Left forelimb (tissue), 1 donor: ENCODE measurements at places on chromosomes 12 and 14.

- no peak for DNase-seq
Measured at GRCh38 chr14:23513818-23514643, 37.5 kb downstream of the ZFHX2 start.

- DNase-seq = no peak
Measured at GRCh38 chr12:6277982-6278438, 32.5 kb upstream of the PLEKHG6 start.

- no peak for DNase-seq
Measured at GRCh38 chr12:42237853-42238239, 202 bp downstream of the YAF2 start.

- no peak for DNase-seq
Measured at GRCh38 chr14:81565441-81566290, 32.0 kb upstream of the SEL1L start.

DNA sequence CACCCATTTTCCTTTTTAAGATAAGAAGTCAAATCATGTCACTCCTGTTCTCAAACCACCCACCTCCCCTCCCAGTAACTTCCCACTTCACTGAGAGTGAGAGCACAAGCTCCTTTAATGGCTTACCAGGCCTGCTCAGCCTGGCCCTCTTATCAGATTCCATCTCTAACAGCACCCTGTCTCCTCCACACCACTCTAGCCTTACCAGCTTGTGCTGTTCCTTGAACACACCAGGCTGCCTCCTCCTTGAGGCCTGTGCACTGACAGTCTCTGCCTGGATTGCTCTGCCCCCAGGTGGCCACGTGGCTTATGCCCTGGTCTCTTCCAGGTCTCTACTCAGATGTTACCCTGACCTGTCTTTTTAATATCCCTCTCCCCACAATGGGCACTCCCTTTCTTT lies 40.1 kb upstream of the EVL start:
- DNase-seq = no peak

DNA sequence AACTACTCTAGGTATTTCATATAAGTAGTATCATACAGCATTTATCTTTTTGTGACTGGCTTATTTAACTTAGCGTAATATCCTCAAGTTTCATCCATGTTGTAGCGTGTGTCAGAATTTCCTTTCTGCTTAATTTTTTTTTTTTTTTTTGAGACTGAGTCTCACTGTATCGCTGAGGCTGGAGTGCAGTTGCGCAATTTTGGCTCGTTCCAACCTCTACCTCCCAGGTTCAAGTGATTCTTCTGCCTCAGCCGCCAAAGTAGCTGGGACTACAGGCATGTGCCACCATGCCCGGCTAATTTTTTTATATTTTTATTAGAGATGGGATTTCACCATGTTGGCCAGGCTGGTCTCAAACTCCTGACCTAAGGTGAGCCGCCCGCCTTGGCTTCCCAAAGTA lies 28.9 kb downstream of the PNMA1 start:
- DNase-seq = no peak

- DNase-seq = no peak
Measured at GRCh38 chr12:67413577-67413976, 144.4 kb downstream of the CAND1 start.

- DNase-seq = no peak
Measured at GRCh38 chr12:24407884-24408283, 458.4 kb upstream of the SOX5 start.

- DNase-seq = no peak
Measured at GRCh38 chr12:66901138-66901932, 222.5 kb upstream of the GRIP1 start.

- DNase-seq = no peak
Measured at GRCh38 chr14:83255015-83255726, 1721.5 kb upstream of the SEL1L start.

- no peak for DNase-seq
Measured at GRCh38 chr12:3295646-3296408, 195.2 kb upstream of the PRMT8 start.

- DNase-seq = no peak
Measured at GRCh38 chr14:97401714-97402113, 604.5 kb downstream of the VRK1 start.

DNA sequence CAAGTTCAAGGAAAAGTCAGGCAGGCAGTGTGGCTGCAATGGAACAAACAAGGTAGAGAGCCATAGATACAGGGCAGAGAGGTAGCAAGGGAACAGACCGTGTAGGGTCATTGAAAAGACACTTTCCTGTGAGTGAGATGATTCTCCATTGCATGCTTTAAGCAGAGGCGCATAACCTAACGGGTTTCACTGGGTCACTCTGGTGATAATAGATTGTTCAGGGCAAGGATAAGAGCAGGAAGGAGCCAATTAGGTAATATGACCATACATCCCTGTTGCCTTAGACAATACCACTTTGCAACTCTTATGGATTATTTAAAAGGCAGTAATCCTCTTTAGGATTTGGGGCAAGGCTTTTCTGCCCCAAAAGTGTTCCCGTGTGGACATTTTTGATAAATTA lies 214.1 kb downstream of the PTPRO start:
- DNase-seq = no peak

DNA sequence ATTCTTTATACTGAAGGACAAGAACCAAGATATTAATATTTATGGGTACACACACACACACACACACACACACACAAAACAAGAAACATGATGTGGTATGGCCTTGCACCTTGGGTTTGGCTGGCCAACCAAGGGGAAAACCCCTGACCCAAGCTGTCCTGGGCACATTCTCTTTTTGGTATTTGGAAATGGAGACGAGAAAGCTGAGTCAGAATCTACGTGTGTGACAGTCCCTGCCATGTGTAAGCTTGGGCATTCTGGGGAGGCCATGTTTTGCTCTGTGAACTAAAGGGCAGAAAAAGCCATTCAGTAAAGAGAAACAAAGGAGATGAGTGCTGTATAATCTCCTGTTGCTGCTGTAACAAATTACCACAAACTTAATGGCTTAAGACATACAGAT lies 35.6 kb downstream of the PTGER2 start:
- no peak for DNase-seq

- DNase-seq = no peak
Measured at GRCh38 chr12:52260361-52261207, 13.9 kb upstream of the KRT86 start.

- no peak for DNase-seq
Measured at GRCh38 chr12:115070313-115070712, 386.3 kb upstream of the TBX3 start.

GRCh38 chr14:79660053-79660939 lies 551.0 kb downstream of the DIO2 start:
- no peak for DNase-seq

DNA sequence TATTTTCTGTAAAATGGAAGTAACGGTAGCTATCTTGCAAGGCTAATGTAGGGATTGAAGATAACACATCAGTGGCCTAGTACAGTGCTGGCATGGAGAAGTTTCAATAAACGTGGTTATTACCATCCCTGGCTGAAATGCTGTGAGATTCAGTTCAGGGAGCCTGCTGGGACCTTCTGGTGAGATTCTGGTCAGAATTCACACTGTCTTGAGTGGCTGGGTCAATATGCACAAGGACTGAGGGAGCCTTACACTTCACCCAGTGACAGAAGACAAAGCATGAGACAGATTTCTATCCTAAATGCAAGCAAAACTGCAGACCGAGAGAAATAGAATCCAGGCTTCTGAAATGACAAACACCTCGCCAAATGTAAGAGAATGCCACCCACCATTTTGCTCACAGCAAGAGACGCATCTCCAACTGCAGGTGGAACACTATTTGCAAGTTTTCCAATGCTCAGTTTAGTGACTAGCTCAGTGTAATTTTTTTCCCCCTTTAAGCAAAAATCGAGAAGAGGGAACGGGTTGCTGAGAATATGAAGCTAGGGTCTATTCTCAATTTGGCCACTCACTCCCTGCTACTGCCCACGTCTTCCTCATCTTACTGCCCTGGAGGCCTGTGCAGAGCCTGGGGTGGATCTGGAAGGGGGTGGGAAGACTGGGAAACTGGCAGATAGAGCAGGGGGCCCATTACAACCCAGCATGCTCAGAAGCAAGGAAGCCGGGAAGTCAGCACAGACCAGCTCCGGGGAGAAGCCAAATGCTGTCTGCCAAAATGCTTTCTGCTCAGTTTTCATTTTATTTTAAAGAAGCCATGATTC lies 201.3 kb downstream of the TTC7B start:
- DNase-seq = no peak

GRCh38 chr14:73290279-73290678 lies 53.0 kb downstream of the PAPLN start:
- DNase-seq = no peak

GRCh38 chr12:89493670-89494302 lies 30.8 kb downstream of the GALNT4 start:
- no peak for DNase-seq

- DNase-seq = peak; percentile 81
Measured at GRCh38 chr14:89702073-89702875, 252.3 kb downstream of the EFCAB11 start.

DNA sequence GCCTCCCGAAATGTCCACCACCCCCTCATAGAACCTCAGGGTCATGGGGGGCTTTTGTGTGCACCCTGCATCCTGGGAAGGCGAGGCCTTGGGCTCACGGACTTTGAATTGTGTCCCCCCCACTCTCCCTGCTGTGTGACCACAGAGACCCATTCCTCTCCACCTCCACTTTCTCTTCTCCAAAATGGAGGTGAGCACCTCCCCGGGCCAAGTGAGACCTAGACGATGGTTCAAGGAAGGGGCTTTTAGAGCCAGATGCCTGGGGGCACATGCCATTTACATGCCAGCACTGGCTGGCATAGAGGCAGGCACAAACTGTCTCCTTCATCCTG lies 33.5 kb downstream of the CYP46A1 start:
- peak; percentile 40 for DNase-seq

- DNase-seq = no peak
Measured at GRCh38 chr14:41873686-41874317, 267.1 kb downstream of the LRFN5 start.

- no peak for DNase-seq
Measured at GRCh38 chr12:2306735-2307134, 253.9 kb downstream of the CACNA1C start.

- no peak for DNase-seq
Measured at GRCh38 chr12:52498946-52499345, 5.9 kb upstream of the KRT6A start.

DNA sequence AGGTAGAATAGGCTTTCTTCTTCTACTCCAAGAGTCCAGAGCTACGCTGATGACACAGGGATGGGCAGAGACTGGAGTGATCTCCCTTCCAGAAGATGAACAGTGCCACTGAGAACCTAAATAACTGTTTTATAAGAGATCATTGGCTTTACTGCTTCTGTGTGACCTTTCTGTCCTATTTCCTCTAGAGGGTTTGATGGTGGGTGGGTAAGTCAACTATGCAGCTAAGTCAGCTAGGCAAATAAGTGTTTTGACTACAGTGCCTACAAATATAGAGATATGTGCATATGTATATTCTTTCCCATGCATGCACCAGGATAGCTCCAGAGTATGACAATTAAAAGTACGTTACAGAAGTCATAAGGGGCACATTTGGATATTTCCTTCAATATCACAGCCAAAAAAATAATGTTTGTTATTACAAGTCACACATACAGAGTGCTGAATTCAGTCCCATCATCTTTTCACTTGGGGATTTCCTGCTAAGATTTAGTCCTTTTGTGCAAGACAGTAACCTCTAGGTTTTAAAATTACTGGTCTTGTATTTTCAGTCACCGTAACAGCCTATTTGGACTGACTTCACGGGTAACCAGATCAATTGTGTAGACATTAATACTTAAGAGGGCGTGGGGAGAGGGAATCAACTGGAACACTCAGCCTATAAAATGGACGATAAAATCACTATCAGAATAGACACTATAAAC lies 412.6 kb upstream of the SOX5 start:
- DNase-seq = no peak

- DNase-seq = no peak
Measured at GRCh38 chr12:75764091-75764841, 252.9 kb upstream of the KRR1 start.

GRCh38 chr14:74620497-74620921 lies 8.5 kb upstream of the LTBP2 start:
- no peak for DNase-seq

- DNase-seq = no peak
Measured at GRCh38 chr14:71730471-71730870, 201.8 kb upstream of the RGS6 start.

GRCh38 chr14:81686512-81686911 lies 152.9 kb upstream of the SEL1L start:
- no peak for DNase-seq

GRCh38 chr12:131606218-131606901 lies 104.5 kb upstream of the SFSWAP start:
- DNase-seq = no peak

GRCh38 chr12:16454481-16454880 lies 107.0 kb downstream of the MGST1 start:
- DNase-seq = no peak

GRCh38 chr12:112121780-112122565 lies 3.4 kb upstream of the TRAFD1 start:
- DNase-seq = peak; percentile 75

DNA sequence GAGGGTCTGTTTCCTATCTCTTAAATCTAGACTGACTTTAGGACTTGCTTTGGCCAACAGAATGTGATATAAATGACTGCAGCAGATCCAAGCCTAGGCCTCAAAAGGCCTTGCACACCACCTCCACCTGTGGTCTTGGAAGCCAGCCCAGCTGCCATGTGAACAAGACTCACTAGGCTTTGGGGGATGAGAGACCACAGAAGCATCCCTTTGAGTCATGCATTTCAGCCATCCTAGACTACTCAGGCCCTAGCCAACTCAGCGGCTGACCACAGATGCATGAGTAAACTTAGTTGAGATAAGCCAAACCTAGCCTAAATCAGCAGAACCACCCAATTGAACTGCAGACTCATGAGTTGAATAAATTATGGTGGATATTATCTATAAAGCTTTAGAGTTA lies 87.7 kb downstream of the KCNH5 start:
- no peak for DNase-seq
